ENCODE measurements at places on chromosomes 6 and 20.

DNA sequence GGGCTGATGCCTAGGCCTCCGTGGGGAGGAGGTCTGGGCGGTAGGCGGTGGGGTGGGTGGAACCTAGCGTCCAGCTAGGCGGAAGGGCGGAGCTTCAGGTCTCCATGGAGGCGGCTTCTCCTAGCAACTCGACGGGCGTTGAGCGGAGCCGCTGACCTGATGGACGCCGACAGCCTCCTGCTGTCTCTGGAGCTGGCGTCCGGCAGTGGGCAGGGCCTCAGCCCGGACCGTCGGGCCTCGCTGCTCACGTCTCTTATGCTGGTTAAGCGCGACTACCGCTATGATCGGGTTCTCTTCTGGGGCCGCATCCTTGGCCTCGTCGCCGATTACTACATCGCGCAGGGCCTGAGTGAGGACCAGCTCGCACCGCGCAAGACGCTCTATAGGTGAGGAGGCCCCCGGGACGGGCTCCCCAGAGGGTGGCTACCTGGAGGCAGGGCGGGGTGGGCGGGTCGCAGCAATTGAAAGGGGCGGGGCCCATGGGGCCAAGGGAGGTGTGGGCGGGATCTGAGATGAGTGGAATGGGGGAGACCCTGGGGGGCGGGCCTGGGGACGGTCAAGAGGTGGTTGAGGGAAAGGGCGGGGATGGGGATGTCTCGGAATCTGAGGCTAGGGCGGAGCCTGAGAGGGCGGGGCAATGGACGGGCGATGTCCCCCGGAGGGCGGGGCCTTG, at the start of gene RSPH9:
RSPH9 (plus strand) TSS at position 97 of the 673 bp plus-strand sequence; CDS start at position 160, 63 bp downstream.
- no peak for DNase-seq

DNA sequence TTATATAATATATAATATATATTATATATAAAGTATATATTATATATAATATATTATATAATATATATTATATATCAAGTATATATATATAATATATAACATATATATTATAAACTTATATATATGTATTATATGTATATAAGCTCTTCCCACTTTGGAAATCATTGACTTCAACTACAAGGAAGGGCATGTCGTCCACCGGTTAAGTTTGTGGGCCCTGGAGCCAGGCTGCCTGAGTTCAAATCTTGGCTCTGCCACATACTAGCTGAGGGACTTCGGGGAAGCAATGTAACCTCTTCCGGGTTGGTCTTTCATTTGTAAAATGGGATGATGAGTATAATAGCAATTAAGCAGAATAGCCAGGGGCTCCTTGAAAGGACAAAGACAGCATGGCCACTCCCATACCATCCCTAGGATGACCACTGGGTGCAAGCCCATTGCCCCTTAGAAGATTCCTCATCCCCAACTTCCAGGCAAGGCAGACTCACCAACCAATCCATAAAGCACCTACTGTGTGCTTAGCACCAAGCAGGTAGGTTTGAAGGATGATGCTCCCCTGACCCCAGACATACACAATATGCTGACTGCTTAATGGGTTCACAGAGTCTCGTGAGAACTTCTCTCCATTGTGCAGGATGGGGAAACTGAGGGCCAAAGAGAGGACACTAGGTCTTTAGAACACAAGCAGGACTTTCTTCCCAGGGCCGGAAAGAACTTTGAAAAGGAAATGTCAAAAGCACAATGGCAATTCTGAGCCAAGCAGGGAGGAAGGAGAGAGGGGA, 163.2 kb downstream of the MRPL14 start:
- no peak for DNase-seq

DNA sequence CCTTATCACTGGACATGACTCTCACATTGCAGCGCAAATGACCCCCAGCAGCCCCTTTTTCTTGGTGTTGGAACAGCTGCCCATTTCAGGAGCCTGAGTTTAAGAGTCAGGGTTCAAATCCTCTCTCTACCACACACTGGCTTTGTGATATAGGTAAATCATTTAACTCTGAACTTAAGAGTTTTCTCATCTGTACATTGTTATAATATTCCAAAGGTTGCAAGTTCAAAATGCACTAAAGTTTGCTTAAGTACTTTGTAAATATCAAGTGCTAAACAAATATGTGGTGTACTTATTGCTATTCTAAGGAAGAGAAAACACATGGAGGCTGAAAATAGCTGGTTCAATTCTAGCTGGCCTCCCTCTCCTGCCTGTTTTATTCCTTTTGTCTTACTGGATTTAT, 39.3 kb upstream of the PBOV1 start:
- no peak for DNase-seq

- no peak for DNase-seq
These were observed 35.8 kb downstream of the GCM1 start for GRCh38 chr6:53112871-53113270.

GRCh38 chr20:3047486-3048419, 1.9 kb downstream of the MRPS26 start:
- no peak for DNase-seq

DNA sequence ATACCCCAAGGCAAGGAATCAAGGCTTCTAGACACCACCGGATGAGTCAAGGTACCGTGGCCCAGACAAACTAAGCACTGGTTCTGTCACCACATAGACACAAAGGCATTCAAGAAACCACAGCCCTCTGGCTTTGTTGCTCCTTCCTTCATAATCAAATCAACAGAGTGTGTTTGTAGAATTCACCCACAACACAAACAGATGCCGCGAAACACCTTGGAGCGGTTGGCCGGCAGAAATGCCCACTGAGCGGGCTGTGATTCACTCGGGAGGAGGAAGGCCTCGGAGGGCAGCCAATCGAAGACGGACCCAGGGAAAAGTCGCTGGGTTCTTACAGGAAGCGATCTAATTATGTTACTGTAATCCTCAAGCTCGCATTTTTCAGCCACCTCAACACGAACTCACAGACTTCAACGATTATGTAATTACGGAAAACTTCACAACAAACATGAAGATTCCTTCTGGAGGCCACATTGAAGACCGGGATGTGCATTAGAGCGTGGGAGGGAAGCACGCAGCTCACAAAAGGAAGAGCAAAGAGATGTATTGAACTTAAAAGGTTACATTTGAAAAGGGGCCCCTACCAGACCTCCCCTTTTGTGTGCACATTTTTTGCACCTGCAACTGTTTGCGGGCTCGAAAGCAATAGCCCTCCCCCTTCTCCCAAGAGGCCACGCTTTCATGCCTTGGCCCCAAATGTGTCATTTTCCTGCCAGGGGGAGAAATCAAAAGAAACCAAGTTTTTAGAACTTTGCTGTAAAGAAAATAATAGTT, 184.7 kb upstream of the PREP start:
- no peak for DNase-seq

DNA sequence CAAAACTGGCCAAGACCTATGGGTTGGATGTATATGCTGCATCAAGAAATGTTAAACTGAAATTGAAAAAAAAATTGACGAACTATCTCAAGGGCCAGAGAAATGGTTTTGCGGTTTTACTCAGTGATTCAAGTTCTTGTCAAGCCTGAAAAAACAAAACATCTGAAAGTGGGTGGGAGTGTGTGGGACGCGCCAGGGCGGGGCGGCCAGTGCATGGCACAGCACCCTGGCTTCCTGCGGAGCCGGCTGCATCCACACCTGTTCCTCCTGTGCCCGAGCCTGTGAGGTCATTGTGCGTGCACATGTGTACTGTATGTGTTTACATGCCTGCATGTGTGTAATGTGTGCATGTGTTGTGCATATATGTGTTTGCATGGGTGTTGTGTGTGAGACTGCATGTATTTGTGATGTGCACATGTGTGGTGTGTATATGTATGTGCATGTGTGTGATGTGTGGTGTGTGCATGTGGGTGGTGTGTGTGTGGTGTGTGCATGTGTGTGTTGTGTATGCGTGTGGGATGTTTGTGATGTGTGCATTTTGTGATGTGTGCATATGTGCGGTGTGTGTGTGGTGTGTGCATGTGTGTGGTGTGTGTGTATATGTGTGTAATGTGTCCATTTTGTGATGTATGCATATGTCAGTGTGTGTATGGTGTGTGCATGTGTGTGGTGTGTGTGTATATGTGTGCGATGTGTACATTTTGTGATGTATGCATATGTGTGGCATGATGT, 59.8 kb downstream of the CDH4 start:
- no peak for DNase-seq

DNA sequence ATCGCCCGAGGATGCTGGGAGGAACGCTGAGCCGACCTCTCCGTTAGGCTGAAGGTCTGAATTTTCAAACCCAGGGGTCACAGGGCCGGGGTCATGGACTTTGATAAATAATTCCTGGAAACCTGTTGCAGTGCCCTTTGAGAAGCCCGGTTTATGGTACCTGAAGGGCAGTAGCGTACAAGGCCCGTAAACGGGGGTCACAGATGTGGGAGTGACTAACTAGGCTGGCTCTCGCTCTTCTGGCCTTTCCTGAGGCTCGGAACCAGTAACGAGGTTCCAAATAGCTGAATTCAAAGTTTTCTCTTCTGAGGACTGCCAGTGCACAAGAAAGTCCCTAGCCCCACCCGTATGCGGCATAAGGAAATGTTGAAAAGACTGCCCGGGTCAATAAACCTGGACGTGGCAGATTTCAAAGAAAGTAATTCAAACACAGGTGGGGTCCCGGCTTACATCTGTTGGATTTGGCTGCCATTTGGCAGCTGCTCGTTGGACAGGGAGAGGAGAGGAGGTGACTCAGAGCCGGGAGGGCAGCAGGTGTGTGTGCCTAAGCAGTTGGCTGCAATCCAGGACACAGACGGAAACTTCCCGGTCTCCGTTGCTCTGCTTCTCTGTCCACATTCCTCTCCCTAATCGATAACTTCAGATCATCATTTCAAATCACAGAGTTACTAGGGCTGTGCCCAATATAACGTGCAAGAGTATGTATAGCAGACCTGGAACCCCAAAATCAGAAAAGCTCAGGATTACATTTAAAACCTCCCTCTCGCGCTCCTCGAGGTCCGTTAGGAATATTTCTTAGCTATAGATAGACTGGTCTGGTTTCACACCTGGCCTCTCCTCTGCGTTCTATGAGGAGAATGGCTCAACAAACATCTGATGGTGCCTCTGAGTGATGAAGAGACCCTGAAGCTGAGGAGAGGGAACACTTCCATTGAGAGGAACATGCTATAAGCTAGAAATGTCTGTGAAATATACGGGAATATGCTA, 765 bp upstream of the GMDS start:
- peak; percentile 32 for DNase-seq

- no peak for DNase-seq
These were observed 31.8 kb downstream of the ABRACL start for GRCh38 chr6:139060332-139060731.

GRCh38 chr20:34396408-34396807, 33.3 kb downstream of the ITCH start:
- DNase-seq = no peak

- no peak for DNase-seq
These were observed 84.2 kb upstream of the RGS17 start for GRCh38 chr6:153215242-153215641.

- DNase-seq = no peak
These were observed 141.0 kb downstream of the TBXT start for GRCh38 chr6:166026586-166027126.

GRCh38 chr6:161068321-161068741, 76.8 kb downstream of the MAP3K4 start:
- DNase-seq = no peak

DNA sequence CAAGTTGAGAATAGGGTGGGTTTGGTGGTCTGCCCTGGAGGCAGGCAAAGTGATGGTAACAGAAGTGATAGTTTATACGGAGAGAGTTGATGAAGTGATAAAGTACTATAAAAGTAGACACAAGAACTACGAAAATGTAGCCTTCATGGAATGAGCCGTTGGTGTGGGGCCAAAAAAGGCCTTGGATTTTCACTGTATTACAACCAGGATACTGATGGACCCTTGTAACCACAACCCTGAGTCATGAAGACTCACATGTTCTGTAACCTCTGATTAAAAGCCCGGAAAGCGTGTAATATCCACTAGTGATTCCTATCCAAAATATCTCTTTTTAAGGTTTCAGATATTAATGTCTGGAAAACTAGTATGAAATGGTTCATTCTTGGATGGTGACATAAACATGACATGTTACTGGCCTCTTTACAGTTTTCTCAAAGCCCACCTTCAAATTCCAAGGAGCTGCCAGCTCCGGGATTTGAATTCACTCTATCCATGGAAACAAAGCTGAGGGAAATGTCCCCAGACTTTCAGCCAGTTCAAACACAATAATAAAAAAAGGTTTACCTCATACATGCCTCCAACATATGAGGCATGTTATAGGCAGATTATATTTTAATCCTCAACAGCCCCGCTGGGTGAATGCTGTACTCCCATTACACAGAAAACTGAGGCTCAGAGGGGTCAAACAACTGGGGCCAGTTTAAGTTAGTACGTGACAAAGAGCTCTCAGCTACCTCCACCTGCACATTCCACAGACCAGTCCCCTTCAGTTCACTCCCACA, 55.4 kb downstream of the MRPL14 start:
- DNase-seq = no peak

DNA sequence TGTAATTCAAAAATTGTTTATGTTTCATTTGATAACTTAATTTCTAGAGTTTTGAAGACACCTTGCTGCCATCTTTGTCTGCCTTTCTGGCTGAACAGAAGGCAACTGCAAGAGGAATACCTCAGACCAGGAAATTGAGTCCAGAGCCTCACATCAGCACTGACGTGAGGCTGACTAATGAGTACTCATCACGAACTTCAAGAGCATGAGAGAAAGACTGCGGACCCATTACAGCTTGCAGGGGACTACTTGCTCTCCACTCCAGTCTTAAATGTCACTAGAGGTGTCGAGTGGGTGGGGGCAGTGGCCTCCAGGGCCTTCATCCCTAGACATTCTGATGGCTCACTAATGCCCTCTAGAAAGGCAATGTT, 109.5 kb upstream of the SSTR4 start:
- DNase-seq = no peak

DNA sequence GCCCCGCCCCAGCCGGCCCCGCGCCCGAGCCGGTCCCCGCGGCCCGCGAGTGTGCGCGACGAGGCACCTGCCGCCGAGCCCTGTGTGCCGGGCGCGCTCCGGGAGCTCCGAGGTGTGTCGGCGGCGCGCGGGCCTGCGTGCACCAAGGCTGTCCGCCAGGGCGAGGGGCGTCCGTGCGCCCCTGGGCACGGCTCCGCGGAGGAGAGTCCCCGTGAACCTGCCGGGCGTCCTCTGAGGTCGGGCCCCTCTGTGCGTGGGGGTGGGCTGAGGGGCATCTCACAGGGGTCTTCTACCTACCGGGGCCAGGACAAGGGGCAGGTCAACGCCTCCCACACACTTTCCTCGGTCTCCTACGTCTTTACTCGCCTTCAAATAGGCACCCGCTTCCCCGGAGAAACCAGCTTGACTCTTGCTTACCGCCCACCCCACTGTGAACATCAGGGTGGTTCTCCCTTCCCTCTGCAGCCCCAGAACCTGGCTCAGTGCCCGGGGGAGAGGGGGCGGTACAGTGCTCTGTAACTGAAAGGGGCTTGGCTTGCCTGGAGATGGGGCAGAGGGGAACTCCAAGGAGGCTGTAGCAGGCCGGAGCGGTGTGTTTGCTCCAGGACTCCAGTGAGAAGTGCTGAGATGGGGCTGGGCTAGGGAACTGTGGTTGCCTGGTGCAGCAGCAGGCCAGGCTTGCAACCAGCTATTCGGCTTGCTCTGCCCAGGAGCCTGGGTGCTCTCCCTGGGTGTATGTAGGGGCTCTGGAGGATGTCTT, at the start of gene SAMD10:
SAMD10 (minus strand) TSS at position 86 of the 760 bp plus-strand sequence. CDS start 175 bp downstream, outside the sequence.
- peak; percentile 61 for DNase-seq

- no peak for DNase-seq
These were observed 59.5 kb upstream of the MPC1 start for GRCh38 chr6:166442131-166442685.

GRCh38 chr6:167735084-167735950, 91.4 kb upstream of the AFDN start:
- DNase-seq = no peak
